ENCODE measurements at places on chromosomes 1 and 21. TPM values are rescaled to one million over a fixed set of nuclear protein-coding genes. Genes with fewer than 3 reads are reported as not detected.

PLD5 gene
- total RNA-seq: 3.4 TPM

- no peaks in the 10 kb centered on the region for H3K27me3 ChIP-seq
- H3K4me3 ChIP-seq: no peak overlapping the region
- no peaks in the 10 kb centered on the region for H3K4me1 ChIP-seq
- H3K27ac ChIP-seq: no peak overlapping the region
Measured at GRCh38 chr1:101511202-101511891, 274.5 kb downstream of the S1PR1 start.

PUSL1 gene
- total RNA-seq: 43.6 TPM

CYP4A11 gene
- 0.53 TPM for total RNA-seq

GRCh38 chr21:21971384-21971783, 973.2 kb downstream of the NCAM2 start:
- H3K27me3 ChIP-seq: peaks cover 51% of the 10 kb centered on the region
- H3K27ac ChIP-seq: no peak overlapping the region
- H3K4me1 ChIP-seq: peaks cover 32% of the 10 kb centered on the region
- no peak overlapping the region for H3K4me3 ChIP-seq
- DNase-seq: no peak

- H3K36me3 ChIP-seq: no peaks in the 10 kb centered on the region
- H3K4me1 ChIP-seq: peaks cover 8% of the 10 kb centered on the region
- H3K27me3 ChIP-seq: no peaks in the 10 kb centered on the region
- no peak overlapping the region for H3K4me3 ChIP-seq
Measured at GRCh38 chr1:24906760-24907490, 23.2 kb downstream of the RUNX3 start.

DNA sequence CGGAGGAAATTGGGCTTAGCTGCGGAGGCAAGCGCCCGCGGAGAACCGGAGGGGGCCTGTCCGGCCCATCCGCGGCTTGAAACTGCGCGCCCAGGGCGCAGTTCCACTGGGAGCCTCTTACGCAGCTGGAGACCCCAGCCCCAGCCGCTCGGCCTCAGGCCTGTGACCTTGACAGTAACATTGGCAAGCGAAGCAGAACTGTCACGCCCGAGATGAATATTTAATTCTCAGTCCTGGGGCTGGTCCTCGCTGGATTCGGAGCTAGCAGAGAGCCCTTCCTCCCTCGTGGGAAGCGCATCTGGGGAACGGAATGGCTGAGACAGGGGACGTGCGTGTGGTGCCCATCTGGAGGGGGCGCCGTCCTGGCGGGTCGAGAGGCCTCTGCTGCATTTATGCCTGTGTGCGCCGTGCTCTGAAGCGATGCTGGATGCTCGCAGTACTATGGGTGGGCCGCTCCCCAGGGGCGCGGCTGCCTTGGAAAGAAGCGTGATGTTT, 928 bp downstream of the SLC6A17 start:
- peaks cover 6% of the 10 kb centered on the region for H3K4me1 ChIP-seq
- no peak overlapping the region for H3K27ac ChIP-seq
- H3K4me3 ChIP-seq: peak overlapping the region; percentile 60
- peaks cover 52% of the 10 kb centered on the region for H3K27me3 ChIP-seq

DNA sequence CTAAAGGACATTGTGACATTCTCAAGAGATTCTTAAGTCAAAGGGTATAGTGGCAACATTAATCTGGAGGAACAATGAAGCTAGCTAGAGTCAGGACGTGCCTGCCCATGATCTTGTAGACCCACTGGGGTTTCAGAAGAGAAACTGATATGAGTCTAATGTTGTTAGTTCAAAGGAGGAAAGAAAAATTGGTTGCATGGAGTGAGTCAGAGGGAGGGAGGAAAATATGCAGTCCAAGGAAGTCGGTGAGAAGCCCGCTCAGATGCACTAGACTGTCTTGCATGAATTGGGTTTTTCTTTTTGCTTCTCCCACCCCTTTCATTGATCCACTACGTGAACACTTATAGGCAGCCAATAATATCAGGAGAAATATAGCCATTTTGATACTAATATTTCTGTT, 53.8 kb upstream of the SYT14 start:
- no peak overlapping the region for H3K4me3 ChIP-seq
- H3K36me3 ChIP-seq: no peaks in the 10 kb centered on the region
- H3K27me3 ChIP-seq: no peaks in the 10 kb centered on the region
- peaks cover 5% of the 10 kb centered on the region for H3K4me1 ChIP-seq
- DNase-seq: no peak

DNA sequence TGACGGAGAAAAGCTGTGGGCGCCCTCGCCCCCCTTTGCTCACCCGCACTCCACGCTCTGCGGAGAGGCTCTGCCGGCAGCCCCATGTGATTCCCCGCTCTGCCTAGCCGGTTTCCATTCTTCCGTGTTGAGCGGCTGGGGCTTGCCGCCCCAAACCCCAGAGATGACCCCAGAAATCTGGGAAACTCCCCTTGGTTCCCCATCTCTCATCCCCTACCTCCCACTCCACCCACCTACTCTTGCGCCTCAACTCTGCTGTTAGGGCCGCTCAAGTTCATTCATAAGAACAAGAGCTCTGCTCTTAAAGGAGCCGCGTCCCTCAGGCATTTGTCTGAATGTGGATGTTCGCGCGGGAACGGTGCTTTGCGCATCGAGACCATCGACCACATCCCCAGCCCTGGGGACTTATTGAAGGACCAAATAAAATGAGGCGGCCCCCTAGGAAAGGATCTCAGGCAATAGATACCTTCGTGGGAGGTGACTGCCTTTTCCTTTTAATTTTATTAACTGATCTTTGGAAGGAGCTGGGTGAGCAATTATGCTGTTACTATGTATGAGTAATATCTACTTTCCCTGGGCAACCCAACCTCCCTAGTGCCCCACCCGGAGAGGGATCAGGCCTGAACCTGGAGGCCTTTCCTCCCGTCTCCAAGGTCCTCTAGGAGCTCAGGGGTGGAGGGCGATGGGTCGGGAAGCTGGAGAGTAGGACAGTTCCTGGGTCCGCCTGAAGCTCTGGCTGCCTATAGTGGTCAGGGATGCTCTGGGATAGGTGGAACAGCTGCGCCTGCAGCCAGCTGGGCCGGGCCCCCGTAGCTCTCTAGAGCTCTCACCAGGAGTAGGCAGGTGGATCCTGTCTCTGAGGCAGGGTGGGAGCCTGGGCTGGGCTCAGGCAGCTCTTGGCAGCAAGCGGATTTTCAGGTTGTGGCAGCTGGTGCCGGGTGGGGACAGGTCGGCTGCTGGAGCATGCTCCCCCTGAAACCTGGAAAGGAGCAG, 898 bp downstream of the MFSD2A start:
- peak overlapping the region; percentile 85 for H3K4me3 ChIP-seq
- H3K27ac ChIP-seq: no peak overlapping the region
- H3K36me3 ChIP-seq: peaks cover 12% of the 10 kb centered on the region
- DNase-seq: peak; percentile 28

LTN1 gene
- total RNA-seq: 18.9 TPM

DNA sequence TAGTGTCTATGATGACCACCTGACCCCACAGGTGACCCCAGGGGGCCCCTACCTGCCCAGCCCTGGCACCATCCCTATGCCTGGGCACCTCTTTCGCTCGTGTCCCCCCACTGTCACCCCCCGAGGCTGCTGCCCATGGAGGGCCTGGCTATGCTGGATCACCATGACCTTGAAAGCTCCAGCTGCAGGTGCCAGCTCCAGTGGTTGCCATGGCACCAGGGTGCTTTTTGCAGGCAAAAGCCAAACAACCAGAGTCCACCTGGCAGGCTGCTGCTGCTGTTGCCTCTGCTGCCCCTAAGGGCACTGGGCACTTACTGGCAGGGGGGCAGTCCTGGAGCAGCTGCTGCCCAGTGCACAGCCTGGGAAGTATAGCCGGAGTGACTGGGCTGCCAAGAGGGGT, 21.7 kb downstream of the ETNK2 start:
- no peak for DNase-seq
- peaks cover 47% of the 10 kb centered on the region for H3K4me1 ChIP-seq
- H3K4me3 ChIP-seq: no peak overlapping the region
- peaks cover 20% of the 10 kb centered on the region for H3K36me3 ChIP-seq
- H3K27ac ChIP-seq: no peak overlapping the region

DNA sequence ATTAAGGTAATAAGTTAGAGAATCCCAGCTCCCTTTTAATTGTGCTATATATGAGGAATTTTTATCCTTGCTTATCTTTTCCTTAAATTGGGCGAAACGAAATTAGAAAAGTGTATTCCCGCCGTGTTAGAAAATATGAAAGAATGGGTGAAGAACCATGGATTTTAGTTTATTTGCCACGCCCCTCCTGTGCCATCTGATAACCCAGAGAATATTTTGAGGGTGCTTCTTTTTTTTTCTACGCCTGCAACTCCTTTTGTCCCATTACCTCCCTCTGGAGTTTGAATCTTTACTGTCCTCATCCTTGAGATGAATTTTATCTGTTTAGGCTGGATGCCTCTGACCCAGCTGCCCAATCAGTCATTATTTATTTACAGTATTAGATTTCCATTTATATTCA, 1.6 kb downstream of the TLCD4 start:
- H3K36me3 ChIP-seq: no peaks in the 10 kb centered on the region
- peak overlapping the region; percentile 80 for H3K4me3 ChIP-seq
- no peak overlapping the region for H3K27ac ChIP-seq
- DNase-seq: no peak
- H3K4me1 ChIP-seq: peaks cover 20% of the 10 kb centered on the region

- peaks cover 44% of the 10 kb centered on the region for H3K4me1 ChIP-seq
- H3K27ac ChIP-seq: no peak overlapping the region
- H3K4me3 ChIP-seq: peak overlapping the region; percentile 47
- no peak for DNase-seq
- H3K27me3 ChIP-seq: peaks cover 74% of the 10 kb centered on the region
Measured at GRCh38 chr1:217369271-217369981, 261.5 kb downstream of the GPATCH2 start.

DNA sequence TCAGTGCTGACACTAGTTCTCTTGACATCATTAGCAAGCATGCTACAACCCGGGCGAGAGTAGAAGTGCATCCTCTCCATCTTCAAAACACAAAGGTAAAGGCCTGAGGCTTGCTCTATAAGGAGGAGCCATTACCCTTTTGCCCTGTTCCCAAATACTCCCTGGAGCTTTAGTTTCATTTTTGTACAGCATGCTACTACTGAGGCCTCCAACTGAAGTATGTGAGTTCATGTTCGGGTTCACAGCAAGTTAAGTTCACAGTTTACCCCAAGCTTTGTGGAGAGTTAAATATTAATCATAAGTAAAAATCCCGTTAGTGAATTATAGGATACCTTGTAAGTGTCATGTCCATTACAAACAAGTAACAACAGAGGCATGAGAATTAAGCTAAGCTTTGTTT, 156.6 kb downstream of the APP start:
- no peaks in the 10 kb centered on the region for H3K27me3 ChIP-seq
- H3K4me1 ChIP-seq: peaks cover 58% of the 10 kb centered on the region
- H3K4me3 ChIP-seq: no peak overlapping the region
- H3K27ac ChIP-seq: peak overlapping the region; percentile 56
- peaks cover 7% of the 10 kb centered on the region for H3K36me3 ChIP-seq

DNA sequence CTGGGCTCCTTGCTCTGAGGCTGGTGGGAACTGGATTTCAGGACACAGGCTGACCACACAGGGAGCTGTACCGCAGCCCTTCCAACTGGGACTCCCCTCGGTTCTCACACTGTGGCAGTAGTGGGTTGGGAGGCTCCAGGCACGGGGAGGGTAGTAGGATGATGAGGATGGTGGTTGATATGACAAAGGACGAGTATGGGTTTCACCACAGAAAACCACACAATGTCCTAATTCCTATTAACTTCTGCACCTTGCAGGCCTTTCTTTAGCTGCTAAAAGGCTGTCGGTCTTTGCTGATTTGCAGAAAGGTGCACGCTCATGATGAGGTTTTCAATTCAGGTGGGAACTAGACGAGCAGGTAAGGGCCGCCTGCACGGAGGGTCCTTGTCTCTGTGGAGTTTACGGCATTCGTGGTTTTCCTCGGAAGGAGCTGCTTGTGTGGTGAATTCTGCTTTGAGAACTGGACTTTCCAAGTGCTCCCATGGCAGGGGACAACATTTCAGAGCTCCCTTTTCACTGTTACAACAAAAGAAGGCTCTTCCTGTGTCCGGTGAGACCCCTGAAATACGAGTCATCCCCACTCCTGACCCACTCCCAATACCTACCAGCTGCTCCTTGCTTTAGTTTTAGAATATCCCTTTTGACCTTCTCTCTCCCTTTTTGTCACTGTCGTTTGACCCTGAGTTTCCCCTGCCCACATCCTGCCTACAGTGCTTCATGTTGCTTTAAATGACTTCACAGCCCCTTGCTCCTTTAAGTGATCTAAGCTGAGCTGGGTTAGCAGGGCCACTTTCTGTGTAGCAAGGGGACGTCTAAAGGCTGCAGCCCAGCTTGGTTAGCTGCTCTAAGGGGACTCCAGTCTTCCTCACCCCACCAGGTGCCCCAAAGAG, 125.1 kb downstream of the MRPS6 start:
- no peak for DNase-seq
- H3K27me3 ChIP-seq: peaks cover 3% of the 10 kb centered on the region
- peaks cover 11% of the 10 kb centered on the region for H3K36me3 ChIP-seq
- peaks cover 87% of the 10 kb centered on the region for H3K4me1 ChIP-seq
- peak overlapping the region; percentile 89 for H3K27ac ChIP-seq

DNA sequence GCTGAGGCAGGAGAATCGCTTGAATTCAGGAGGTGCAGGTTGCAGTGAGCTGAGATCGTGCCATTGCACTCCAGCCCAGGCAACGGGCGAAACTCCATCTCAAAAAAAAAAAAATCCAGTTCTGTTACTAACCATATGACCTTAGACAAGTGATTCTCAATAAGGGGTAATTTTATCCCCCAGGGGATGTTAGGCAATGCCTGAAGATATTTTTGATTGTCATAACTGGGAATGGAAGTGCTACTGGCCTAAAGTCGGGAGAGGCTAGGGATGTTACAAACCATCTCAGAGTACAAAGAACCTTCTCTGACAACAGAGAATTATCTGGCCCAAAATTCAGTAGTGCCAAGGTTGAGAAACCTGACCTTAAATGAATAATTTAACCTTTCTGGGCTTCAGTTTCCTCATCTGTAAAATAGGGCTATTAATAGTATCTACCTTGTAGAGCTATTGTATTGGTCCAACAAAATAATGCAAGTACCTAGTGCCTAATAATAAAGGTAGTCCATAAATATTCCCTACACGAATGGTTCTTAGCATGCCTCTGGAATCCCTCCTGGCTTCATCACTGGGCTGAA, 5.8 kb upstream of the LMNA start:
- H3K4me1 ChIP-seq: peaks cover 47% of the 10 kb centered on the region
- no peaks in the 10 kb centered on the region for H3K36me3 ChIP-seq
- H3K27ac ChIP-seq: no peak overlapping the region
- no peak overlapping the region for H3K4me3 ChIP-seq
